Astrocyte (in vitro differentiated cells and primary cell): ENCODE measurements at places on chromosomes 6 and 20.

DNA sequence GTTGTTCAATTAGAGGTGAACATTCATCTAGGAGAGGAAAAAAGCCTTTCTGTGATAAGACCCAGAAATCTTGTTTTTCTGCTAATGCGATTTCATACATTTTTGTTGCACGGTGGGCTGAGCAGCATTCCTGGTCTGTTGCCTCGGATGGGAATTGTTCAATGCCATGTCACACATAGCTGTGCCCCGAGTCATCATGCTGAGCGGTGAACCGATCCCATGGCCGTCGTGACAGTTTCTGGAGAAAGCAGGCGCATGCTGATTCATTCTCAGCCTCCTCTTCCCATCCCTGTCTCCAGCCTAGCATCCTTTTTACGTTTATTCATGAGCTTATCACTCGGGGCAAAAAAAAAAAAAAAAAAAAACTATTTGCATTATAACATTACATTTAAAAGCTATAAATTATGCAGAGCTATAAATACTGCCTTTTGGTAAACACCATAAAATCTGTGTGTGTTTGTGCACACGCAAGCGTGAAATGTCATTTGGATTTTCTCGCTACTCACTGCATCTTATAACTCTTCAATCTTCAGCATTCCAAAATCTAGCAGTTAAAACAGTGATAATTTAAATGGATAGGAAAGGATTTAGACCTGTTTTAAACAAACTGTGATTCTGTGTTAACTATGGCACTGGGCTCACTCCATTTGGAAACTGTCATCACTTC, 58.9 kb upstream of the IFNGR1 start:
- no peak overlapping the region for H3K27ac ChIP-seq
- peaks cover 3% of the 10 kb centered on the region for H3K27me3 ChIP-seq
- H3K4me1 ChIP-seq = peaks cover 8% of the 10 kb centered on the region
- H3K4me3 ChIP-seq = no peak overlapping the region

GRCh38 chr6:73704260-73704659, 8.3 kb downstream of the CD109 start:
- H3K27me3 ChIP-seq = no peaks in the 10 kb centered on the region
- H3K4me3 ChIP-seq = no peak overlapping the region

GRCh38 chr6:27141529-27142015, 105.9 kb upstream of the PRSS16 start:
- DNase-seq = no peak
- H3K4me1 ChIP-seq = peaks cover 17% of the 10 kb centered on the region
- no peak overlapping the region for H3K27ac ChIP-seq
- H3K4me3 ChIP-seq = no peak overlapping the region
- H3K36me3 ChIP-seq = no peaks in the 10 kb centered on the region

GRCh38 chr20:2946988-2947961, 74.0 kb downstream of the PTPRA start:
- H3K36me3 ChIP-seq = peaks cover 5% of the 10 kb centered on the region
- H3K4me3 ChIP-seq = no peak overlapping the region
- H3K27ac ChIP-seq = no peak overlapping the region
- no peaks in the 10 kb centered on the region for H3K27me3 ChIP-seq

DNA sequence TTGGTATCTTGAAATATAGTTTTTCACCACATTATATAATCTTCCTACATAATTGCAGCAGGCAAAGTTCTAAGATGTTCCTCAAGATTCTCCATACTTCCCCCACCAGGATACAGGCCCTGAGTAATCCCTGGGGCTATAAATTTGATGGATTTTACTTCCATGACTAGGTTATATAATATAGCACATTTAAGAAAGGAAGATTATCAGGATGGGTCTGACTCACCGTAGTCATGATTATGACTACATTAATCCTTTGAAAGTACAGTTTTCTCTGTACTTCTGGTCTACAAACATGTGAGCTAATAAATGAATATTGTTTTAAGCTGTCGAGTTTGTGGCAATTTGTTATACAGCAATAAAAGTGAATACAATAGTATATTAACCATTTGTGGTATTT, 122.5 kb downstream of the MACROD2 start:
- H3K27ac ChIP-seq = no peak overlapping the region
- no peak overlapping the region for H3K4me3 ChIP-seq
- H3K36me3 ChIP-seq = no peaks in the 10 kb centered on the region
- no peaks in the 10 kb centered on the region for H3K27me3 ChIP-seq
- H3K4me1 ChIP-seq = no peaks in the 10 kb centered on the region
